Thyroid gland (tissue), 4 donors: ENCODE measurements at places on chromosomes 7 and 10.
A peak's percentile ranks its signal among the peaks of the same experiment; 100 is the strongest.

- no peak for DNase-seq
Observed at GRCh38 chr10:101824736-101825135, 6.5 kb upstream of the OGA start.

GRCh38 chr7:141785706-141786552 is 4.1 kb upstream of the TAS2R5 start:
- DNase-seq: peak; percentile 20

GRCh38 chr7:44761207-44762161 is 12.8 kb downstream of the ZMIZ2 start:
- no peak for DNase-seq

- no peak for DNase-seq
Observed at GRCh38 chr10:100468322-100468721, 5.5 kb downstream of the WNT8B start.

- DNase-seq: no peak
Observed at GRCh38 chr10:8193546-8193945, 139.1 kb downstream of the GATA3 start.

DNA sequence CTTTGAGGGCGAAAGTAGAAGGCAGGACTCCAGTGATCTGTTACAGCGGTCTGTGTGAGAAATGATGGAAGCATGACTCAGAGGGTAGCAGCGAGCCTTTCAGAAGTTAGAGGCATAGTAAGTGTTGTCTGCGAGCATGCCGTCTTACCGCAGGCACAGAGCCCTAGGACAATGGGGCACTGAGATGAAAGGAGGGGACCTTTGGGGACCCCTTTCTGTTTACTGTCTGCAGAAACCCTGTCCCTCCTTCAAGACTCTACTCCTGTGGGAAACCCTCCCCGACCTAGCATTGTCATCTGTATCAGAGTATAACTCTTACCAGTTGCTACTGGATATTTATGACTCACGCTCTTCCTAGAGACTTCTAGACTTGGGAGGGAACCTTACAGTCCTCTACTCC is 87.2 kb upstream of the AGK start:
- DNase-seq: no peak

DNA sequence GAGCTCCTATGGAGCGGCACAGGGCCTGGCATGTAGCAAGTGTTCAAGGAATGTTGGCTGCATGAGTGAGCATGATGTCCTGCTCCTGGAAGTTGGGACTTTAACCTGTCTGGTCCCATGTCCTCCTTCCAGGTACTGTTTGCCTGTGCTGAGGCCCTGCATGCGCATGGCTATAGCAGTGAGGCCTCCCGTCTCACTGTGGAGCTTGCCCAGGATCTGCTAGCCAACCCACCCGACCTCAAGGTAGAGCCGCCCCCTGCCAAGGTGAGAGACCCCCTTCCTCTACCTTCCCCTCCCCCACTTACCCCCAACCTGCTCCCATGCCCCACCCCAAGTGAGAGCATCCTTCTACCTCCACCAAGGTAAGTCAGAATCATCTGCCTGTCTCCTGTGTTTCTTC is 8.1 kb downstream of the ZSWIM8 start:
- DNase-seq: no peak

DNA sequence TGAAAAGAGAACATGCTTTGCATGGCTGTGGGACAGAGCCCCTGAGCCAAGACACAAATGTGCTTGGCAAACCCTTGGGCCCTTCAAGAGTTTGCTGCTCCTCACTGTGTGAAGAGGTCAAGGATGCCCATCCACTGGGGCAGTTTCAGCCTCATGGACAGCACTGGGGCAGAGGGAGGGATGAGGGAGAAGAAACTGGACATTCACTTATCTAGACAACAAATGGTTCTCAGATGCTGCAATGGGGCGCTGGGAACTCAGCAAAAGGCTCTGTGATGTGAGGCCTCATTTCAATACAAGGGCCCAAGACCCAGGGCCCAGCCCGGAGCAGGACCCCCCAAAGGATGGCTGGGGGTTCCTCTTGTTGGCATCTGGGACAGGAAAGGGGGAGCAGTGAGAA is 49.1 kb downstream of the EBF3 start:
- DNase-seq: no peak

DNA sequence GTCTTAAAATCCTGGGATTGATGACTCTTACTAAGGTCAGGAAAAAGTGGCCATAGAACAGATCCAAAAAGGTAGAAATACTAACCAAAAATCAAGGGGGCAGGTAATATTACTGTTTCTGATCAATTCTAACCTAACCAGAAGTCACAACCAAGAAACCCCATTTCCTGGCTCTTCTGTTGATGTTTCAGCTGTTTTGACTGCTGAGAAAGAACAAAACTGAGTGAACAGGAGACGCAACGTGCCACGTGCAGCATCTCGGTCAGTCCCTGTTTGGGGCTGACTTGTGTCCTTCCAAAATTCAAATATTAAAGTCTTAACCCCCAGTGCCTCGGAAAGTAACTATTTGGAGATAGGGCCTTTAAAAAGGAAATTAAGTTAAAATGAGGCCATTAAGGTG is 56.8 kb downstream of the JAZF1 start:
- no peak for DNase-seq

DNA sequence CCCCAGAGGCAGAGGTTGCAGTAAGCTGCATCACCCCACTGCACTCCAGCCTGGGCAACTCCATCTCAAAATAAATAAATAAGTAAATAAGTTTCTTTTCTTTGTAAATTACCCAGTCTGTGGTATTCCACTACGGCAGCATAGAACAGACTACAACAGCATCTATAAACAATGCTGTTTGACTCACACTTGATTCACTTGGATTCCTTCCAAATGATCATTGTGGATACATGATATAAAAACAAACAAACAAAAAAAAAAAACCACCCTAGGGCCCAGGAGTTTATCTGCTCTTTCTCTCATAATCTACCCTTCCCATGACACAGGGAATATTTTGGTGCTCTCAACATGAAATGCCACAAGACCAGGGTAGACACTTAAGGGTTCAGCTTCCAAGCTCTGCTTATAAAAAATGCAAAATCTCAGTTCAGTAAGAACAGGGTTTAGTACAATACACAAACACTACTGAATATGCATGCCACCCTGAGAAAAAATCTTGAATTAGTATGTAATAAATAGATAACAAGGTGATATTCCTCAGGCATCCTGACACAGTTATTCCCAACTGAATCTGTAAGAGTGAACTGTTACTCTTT is 200.9 kb downstream of the FAM107B start:
- DNase-seq: no peak

DNA sequence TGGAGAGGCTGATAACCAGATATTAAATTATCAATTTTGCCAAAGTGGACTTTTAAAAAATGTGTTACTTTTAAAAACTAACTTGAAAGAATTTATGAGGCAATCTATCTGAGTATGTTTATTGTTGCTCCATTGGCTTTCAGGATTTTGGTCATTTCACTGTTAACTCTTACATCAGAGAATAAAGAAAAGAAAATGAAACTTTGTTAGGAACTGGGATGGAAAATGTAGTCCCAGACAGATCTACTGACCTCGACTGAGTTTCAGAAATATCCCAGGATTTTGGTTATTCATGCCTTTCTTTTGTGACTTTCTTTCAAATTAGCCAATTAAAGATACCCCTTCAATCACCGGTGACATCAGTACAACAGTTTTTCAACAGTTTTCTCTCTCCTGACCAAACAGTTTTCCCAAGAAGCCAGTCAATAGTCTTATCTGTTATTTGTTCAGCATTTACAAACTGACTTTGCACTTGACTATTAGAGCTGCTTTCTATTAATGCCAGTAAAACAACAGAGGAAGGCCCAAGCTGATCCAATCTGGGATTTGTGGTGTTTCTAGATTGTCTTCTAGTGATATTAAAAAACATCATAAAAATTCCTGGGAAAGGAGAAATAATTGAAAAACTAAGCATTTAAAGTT is 35.8 kb downstream of the NRBF2 start:
- no peak for DNase-seq

DNA sequence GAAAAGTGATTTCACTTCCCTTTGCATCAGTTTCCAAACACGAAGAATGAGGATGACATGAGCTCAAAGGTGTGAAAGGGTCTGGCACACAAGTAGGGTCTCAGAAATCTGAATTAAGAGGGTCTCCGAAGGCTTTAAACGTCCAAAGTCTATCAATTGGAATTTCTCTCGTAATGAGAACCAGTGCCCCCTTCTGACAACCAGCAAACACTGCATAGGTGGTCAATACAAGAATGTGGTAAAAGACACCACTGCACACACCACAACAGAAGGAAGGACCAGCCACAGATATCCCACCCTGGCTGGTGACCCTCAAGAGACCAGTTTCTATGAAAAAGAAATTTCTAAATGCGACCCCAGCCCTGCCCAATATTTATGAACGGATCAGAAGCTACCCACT is 78.1 kb downstream of the CALN1 start:
- no peak for DNase-seq

DNA sequence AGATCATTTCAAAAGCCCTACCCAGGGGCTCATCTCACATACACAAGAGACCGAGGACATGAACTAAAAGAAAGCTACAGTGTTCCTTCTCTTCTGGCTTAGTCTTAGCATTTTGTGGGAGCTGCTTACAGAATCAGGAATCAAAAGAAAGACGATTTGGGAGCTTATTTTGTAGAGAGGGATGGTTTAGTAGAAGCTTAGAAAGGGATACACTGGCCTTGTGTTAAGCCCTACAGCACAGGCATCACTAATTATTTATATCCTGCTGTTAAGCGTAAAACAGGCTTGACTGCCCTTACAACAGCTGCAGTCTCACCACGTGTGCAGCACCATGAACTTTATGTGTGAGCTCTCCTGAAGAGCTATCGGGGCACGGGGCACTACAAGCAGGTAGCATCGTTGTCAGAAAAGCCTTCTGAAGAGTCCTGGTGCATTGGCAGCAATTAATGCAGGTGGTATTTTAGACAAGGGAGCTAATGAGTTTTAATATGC is 798.3 kb downstream of the NXPH1 start:
- DNase-seq: no peak

DNA sequence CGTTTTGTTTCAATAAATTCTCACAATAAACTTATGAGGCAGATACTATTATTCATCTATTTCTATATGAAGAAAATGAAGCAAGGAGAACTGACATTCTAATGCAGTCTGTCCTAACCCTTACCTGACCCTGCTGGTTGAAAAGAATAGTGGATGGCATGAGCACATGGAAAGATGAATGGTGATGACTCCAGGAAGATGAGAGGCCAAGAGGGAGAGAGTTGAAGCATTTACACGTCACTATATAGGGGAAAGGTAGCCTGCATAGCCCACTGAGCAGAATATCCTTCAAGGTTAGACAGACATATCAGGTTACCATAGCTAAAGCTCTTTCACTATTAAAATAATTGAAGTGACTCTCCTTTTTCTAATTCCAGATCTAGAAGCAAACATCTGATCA is 163.9 kb upstream of the CDK1 start:
- DNase-seq: no peak

DNA sequence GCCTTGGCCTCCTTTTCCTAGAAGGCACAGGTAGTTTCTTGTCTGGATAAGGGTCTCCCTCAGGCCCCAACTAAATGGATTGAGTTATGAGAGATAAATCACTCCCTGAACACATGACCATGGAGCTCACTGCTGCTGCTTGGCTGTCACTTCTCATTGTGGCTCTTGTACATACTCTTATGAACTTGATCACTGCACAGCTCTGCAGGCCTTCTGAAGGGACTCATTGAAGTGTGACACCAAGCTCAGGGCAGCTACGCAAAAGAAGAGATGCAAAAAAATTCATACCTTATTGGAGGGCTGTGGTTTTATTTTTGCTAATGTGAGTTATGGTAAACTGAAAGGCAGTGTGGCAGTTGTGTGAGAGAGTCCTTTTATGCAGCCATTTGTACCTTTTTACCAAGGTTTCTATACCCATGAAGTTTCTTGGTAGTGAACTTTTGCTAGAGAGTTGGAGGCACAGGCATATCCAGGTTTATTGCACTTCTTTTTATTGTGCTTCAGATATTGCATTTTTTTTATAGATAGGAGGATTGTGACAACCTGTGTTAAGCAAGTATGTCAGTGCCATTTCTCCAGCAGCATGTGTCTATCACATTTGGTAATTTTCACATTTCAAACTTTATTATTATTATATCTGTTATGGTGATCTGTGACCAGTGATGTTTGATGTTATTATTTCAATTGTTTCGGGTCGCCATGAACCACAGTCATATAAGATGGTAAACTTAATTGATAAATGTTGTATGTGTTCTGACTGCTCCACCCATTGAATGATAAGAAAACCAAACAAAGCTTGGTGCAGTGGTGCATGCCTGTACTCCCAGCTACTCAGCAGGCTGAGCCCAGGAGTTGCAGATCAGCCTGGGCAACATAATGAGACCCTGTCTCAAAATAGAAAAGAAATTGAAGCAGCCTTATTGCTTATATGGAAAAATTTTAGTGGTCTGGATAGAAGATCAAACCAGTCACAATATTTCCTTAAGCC is 100.6 kb downstream of the LRRC4 start:
- DNase-seq: peak; percentile 47

- no peak for DNase-seq
Observed at GRCh38 chr7:156829669-156830336, 63.2 kb downstream of the LMBR1 start.

DNA sequence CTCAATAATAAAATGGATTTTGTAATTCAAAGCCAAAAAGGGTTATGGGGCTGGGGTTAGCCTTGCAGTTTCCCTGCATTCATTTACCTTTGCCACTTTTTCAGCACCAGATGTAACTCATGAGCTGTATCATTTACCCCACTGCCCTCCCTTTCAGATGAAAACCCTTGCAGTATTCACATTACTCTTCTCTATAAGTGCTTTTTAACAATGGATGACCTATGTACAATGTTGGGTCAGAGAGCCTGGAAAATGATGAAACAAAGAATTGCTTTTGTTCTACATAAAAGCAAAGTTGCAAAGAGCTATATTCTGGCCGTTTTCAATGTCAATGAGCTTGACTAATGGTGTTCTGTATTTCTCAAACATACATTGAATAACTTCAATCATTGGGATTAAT is 189.7 kb downstream of the TMEM26 start:
- no peak for DNase-seq

GRCh38 chr7:1906087-1906830 is 236.2 kb downstream of the ELFN1 start:
- DNase-seq: no peak

- DNase-seq: no peak
Observed at GRCh38 chr7:130641040-130641439, 27.5 kb downstream of the COPG2 start.

DNA sequence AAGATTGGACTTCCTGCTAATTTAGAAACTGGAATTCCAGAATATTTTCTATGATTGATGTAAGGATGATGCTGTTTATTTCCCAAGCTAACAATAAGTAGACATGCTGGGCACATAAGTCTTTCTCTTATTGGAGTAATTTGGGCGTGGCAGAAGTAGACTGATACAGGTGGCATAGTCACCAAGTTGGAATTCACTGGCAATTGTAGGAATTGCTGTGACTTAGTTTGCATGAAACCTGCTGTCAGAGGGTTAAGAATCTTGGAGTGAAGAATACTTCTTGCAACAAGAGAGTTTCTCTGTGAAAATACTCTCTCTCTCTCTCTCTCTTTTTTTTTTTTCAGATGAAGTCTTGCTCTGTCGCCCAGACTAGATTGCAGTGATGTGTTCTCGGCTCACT is 569.7 kb downstream of the REEP3 start:
- DNase-seq: no peak

GRCh38 chr7:23811540-23811939 is 101.5 kb downstream of the STK31 start:
- DNase-seq: no peak
